Stimulated activated CD8-positive, alpha-beta memory T cell treated with anti-CD3 and anti-CD28 coated beads, Interleukin-4, amount 100 ng/mL, for 24 hours (primary cell): ENCODE measurements at places on chromosomes 3 and 15.

DNA sequence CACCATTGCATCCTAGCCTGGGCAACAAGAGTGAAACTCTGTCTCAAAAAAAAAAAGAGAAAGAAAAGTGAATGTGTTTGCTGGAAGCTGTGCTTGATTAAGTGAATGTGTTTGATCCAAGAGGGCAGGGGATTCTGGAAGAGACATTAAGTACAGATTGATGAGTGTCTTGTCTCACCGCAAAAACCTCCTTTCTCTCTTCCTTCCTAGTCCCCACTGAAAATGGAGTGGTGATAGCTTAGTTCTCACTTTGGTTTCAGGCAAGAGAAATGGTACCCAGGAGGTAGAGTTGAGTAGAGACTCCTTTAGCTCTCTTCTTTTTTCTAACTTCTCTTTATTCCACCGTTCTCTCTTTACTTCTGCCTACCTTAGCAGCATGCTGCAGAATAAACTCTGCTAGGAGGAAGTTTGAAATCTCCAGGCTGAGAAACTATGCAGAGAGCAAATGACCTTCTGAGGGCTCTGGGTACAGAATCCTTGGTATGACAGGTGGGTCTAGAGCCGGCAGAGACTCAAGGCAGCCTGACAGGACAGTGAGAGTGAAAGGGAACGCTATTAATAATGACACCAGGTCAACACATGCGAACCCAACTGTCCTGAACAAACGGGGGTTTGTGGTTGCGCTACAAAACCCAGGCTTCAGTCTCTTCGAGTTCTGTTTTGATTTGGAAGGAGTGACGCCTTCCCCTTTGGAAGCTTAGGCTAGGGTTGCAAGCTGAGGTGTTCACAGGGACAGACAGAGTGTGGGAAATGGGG is 74.9 kb downstream of the SMAD3 start:
- DNase-seq: no peak

DNA sequence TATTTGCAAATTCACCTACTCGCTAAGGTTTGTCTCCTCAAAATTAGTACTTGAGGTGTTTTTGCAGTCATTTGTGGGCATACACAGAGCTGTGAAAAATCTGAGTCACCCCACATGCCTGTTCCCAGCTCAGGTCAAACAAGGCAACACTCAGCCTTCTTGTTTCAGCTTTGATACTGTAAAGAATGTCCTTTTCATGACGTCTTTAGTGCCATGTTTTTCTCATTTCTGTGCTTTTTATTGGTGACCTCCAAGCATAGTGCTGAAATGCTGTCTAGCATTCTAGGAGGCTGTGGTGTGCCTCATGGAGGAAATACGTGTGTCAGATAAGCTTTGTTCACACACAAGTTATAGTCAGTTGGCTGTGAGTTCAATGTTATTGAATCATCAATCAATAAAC is 8.8 kb downstream of the CAPN3 start:
- DNase-seq: no peak

DNA sequence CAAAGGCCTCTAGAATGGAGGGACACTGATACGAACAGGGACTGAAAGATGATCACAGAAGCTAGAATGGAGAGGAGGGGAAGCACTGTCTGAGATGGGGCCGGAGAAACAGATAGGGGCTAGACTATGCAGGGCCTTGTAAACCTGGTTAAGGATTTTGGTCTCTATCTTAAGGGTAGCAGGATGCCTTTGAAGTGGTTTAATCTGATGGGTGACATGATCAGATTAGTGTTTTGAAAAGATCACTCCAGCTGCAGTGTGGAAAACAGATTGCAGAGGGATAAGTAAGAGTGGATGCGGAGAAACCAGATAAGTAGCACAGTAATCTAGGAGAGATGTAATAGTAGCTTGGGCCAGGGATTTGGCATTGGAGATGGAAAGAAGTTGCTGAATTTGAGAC is 108.1 kb downstream of the RSRC1 start:
- DNase-seq: no peak

DNA sequence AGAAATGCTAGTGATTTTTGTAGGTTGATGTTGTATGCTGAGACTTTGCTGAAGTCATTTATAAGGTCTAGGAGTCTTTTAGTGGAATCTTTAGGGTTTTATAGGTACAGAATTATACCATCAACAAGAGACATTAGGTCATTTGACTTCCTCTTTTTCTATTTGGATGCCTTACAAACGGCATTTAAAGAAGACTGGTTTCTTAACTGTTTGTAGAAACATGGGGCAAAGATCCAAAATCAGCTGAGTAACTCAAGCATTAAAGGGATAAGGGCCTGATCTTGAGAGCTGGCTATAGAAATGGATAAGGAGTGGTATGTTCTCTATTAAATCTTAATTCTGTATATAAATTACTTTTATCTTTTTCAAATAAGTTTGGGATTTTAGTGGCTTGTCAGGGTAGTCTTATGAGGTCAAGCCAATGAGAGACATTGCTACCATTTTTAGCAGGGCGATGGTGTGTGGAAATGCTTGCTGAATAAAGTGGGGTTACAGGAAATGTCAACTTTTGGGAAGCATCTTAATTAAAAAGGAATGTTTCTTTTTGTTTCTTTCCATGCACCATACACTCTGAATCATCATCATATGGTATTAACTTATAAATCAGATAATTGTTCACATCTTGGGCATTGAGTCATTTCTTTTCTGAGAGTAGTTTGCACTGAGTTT is 197.7 kb upstream of the GBE1 start:
- no peak for DNase-seq

DNA sequence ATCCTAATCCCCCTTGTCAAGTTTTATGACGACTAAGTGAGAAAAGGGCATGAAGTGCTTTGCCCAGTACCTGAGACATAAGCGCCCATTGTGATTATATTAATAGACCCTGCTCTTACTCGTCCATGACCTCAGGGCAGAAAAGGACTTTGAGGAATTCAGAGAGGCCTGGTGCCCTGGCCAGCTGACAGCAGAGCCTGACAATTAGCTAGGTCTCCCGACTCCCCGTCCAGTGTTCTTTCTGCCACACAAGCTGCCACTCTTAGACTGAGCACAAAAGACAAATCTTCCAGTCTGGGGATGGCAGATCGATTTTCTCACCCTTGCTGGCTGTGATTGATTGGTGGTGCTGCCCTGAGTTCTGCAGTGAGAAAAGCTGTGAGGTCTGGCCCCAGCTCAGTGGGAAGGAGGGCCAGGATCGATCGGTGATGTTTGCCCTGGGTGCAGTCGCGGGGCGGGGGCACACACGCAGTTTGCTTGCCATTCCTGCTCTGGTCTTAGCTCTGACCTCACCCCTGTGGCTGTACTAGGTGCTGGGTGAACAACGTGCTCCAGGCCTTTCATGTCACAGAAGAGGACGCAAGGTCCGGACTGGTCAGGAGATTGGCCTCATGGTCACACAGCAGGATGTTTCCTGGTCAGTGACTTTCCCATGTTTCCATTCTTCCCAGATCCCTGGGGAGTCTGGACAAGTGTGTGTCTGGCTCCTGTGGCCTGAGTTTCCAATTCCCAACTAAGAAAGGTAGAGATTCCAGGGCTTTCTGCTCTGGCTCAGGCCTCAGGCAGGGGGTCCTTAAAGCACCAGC is 67.4 kb upstream of the TLE3 start:
- no peak for DNase-seq

GRCh38 chr3:136196064-136196400 is at the start of gene MSL2:
MSL2 (minus strand) TSS chr3:136196335; CDS start chr3:136195113, 1,222 bp downstream.
- DNase-seq: no peak

DNA sequence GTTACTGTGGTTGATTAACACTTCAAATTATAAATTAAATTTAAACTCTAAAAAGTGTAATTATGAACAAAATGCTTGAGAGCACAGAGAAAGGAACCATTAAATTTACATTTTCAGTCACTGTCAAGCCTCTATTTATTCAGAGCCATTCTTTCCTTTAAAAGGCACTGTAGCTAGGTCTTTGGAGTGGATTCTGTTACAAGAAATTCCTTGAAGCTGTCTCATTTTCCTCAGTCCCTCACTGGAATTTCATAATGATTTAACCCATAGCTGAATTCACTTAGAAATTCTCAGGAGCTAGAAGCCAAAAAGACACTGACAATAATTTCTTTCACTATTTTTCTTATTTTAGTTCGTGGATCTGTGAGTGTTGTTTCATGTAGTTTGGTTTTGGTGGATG is 81.2 kb upstream of the TCF12 start:
- no peak for DNase-seq

DNA sequence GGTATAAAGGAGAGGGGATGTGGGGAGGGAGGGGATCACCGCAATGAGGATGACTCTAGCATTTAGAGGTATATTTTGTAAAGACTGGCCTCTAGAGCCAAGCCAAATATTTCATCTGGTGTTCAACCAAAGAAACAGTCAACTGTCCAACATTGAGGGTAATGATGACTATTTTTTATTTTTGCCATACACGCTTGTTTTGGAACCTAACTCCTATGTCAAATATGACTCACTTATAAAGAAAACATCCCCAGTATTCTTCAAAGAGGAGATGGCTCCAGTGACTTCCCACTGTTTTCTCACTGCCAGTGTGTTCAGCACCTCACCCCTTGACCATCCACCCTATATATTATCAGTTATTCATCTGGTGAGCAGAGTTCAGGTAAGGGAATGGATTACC is 77.3 kb downstream of the WNT5A start:
- no peak for DNase-seq

- DNase-seq: no peak
These were observed 99.7 kb downstream of the LRIG1 start for GRCh38 chr3:66401157-66401550.

- no peak for DNase-seq
These were observed 36.6 kb upstream of the CHL1 start for GRCh38 chr3:159974-160373.

- no peak for DNase-seq
These were observed 1.6 kb upstream of the SUCNR1 start for GRCh38 chr3:151871639-151872468.

GRCh38 chr3:166446291-166446690 is 609.1 kb upstream of the BCHE start:
- no peak for DNase-seq

- no peak for DNase-seq
These were observed 7.2 kb downstream of the GLDN start for GRCh38 chr15:51348688-51349087.

- DNase-seq: no peak
These were observed 41.9 kb upstream of the DYNC1LI1 start for GRCh38 chr3:32612547-32612946.

GRCh38 chr15:94080416-94080815 is 150.9 kb upstream of the MCTP2 start:
- DNase-seq: no peak

DNA sequence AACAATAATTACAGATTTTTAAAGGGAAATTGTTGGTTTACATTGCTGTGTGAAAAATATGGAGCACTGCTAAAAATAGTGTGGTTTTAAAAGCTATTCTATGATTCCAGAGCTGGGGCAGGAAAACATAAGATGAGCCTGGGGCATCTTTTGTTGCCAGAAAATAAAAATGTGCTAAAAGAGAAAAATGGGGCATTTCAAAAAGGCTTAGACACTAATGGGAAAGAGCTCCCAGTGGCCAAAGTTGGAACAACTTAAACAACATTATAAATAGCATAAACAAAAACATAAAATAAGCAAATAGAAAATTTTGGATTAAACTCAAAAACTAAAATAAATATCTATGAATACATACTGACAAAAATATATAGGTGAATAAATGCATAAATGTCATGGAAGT is 478.9 kb downstream of the NLGN1 start:
- DNase-seq: no peak

DNA sequence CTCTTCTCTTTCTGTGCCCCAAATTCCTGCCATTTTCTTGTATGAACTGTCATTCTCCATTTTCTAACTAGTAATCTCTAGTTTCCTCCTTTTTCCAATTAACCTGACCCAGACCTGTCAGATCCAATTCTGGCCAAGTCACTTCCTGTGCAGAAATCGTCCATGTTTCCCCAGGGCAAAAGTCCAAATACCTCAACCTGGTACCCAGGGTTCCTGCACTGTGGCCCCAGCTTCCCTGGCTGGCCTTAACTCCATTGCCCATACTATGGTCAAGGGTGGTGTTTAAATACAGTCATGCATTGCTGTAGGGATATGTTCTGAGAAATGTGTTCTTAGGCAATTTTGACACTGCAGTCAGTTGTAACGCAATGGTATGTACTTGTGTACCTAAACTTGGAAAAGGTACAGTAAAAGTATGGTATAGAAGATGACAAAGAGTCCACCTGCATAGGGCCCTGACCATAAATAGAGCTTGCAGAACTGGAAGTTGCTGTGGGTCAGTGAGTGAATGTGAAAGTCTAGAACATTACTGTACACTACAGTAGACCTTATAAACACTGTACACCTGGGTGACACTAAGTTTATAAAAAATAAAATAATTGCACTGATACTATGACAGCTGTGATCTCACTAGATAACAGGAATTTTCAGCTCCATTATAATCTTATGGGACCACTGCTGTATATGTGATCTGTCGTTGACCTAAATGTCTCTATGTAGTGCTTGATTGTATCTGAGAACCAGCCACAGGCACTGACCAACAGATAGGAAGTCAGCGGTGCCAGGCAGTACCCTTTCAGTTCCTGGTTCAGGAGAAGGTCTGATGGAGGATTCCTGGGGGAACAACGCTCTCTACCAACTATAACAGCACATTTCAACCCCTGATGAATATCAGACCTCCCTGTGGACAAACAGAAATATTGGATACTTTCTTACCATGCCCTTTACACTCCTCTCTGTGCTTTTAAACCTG is 336.1 kb upstream of the PROK2 start:
- DNase-seq: no peak

GRCh38 chr15:81897057-81897677 is 148.7 kb downstream of the MEX3B start:
- no peak for DNase-seq

GRCh38 chr3:110624576-110624975 is 447.0 kb upstream of the NECTIN3 start:
- DNase-seq: no peak

- no peak for DNase-seq
These were observed 49.7 kb downstream of the PDHB start for GRCh38 chr3:58383904-58384303.

DNA sequence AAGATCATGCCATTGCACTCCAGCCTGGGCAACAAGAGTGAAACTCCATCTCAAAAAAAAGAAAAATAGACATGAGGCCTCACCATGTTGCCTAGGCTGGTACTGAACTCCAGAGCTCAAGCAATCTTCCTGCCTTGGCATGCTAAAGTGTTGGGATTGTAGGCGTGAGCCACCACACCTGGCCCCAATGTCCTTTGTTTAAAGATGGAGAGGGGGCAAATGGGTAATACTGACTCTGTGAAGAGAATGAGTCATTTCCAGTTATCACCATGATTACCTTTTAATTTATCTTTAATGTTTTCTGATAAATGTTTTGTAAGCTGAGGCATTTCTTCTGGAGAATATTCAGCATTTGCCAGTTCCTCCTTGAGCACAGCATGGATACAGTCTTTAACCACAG is 2.2 kb downstream of the DYNLT2B start:
- no peak for DNase-seq

- no peak for DNase-seq
These were observed 50.5 kb downstream of the HRH1 start for GRCh38 chr3:11204697-11205348.

- DNase-seq: no peak
These were observed 50.7 kb downstream of the CLDN11 start for GRCh38 chr3:170469151-170470062.
